ENCODE measurements at places on chromosomes 3 and 15. TPM values are rescaled to one million over a fixed set of nuclear protein-coding genes. Genes with fewer than 3 reads are reported as not detected.

Gene IL12A
- 0.65 TPM for total RNA-seq

DNA sequence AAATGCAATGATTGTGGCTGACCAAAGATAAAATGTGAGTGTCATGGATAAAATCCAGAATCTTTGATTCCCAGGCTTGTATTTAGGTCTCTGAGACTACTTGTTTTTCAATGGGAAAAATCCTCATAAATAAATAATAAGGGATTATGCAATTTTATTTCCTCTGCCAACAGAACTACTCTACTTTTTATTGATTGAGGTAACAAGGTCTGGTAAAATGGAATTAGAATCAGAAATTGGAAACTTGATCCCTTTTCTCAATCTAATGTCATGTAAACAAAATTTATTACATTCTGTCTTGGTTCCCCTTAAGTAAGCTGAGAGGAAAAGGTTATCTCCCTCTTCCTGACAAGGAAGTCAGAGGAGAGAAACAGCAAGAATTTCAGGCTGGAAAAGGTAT lies 48.3 kb upstream of the CCDC50 start:
- no peak overlapping the region for H3K27ac ChIP-seq
- DNase-seq: no peak
- H3K4me3 ChIP-seq: no peak overlapping the region
- H3K36me3 ChIP-seq: no peaks in the 10 kb centered on the region
- H3K27me3 ChIP-seq: no peaks in the 10 kb centered on the region

GRCh38 chr15:36877796-36878683 lies 222.3 kb downstream of the MEIS2 start:
- H3K4me1 ChIP-seq: peaks cover 14% of the 10 kb centered on the region
- H3K36me3 ChIP-seq: peaks cover 2% of the 10 kb centered on the region
- peak; percentile 30 for DNase-seq
- peaks cover 76% of the 10 kb centered on the region for H3K27me3 ChIP-seq

DNA sequence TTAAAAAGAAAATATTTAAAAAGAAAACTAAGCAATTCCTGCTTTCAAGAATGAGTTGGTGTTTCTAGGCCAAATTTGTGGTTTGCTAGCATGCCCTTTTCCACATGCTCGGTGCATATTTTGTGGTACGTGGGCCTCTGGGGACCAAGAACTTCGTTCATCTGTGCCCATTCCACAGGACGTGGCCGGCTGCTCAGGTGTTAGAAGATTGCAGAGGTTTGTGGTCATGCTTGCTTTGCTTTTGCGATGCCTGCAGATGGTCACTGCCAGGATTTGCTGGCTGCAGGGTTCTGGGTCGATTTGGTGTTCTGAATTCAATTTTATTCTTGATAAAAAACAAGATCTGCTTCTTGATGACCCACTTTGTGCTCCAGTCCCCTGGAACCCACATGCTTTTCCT lies 7.5 kb downstream of the PSTPIP1 start:
- H3K36me3 ChIP-seq: peaks cover 56% of the 10 kb centered on the region
- no peaks in the 10 kb centered on the region for H3K27me3 ChIP-seq
- H3K27ac ChIP-seq: peak overlapping the region; percentile 90
- peaks cover 78% of the 10 kb centered on the region for H3K4me1 ChIP-seq
- peak overlapping the region; percentile 81 for H3K4me3 ChIP-seq

DNA sequence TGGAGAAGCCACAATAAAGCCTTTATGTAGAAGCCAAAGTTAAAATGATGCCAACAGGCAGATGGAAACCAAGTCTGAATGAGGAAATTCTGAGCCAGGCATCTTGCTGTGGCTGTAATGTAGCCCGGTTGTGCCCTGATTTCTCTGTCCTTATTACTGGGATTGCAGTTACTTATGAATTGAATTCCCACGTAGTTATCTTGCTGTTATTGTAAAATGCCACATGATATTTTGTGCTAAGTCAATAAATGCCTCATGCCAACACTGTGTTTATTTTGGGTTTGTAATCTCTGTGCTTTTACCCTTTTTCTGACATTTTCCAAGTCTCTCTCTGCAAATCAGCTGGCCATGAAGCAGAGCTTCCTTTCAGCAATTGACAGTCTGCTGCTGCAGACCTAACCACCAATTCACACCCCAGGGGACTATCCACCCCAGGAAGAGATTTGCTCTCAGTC lies 486.1 kb upstream of the GOLIM4 start:
- no peak overlapping the region for H3K27ac ChIP-seq
- DNase-seq: no peak
- H3K36me3 ChIP-seq: no peaks in the 10 kb centered on the region
- no peaks in the 10 kb centered on the region for H3K4me1 ChIP-seq

Measured in activated naive CD8-positive, alpha-beta T cell treated with anti-CD3 and anti-CD28 coated beads, Interleukin-2, amount 10 ng/mL, durations not matched to agents 7 days and 5 days (primary cell).